ENCODE measurements at places on chromosomes 5 and 9.

DNA sequence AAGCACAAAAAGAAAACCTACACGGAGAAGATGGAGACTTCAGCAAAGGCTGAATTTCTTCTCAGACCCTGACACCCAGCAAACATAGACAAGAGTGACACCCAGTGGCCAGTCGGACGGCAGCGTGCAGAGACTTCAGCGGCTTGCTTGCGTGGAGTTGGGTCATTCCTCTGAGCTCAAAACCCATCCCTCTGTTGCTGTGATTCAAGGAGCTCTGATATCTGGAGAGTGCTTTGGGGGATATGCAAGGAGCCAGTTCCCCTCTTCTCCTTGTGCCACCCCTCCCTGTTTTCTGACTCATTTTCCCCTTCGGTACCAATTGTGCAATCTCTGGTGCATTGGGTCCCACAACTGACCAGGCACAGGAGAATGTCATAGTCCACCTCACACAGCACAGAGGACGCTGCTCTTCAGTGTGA lies 27.5 kb downstream of the SH3TC2 start:
- peak; percentile 66 for DNase-seq

DNA sequence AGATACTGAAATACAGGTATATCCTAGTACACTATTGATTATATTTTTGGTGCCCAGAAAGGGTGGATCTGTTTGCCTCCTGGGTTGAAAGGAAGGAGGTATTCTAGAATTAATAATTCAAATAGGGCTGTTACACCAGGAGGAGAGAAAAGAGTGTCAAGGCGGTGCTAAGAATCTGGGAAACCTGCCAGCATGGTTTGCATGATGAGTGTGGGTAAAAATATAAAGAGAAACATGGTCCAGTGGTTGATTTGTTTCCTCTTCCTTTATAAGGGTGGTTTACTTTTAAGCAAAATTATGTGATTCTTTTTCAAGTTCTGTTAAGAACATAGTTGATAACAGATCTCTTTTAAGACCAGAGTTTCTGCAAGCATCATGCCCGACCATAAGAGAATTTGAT lies 69.4 kb upstream of the NFIB start:
- no peak for DNase-seq

DNA sequence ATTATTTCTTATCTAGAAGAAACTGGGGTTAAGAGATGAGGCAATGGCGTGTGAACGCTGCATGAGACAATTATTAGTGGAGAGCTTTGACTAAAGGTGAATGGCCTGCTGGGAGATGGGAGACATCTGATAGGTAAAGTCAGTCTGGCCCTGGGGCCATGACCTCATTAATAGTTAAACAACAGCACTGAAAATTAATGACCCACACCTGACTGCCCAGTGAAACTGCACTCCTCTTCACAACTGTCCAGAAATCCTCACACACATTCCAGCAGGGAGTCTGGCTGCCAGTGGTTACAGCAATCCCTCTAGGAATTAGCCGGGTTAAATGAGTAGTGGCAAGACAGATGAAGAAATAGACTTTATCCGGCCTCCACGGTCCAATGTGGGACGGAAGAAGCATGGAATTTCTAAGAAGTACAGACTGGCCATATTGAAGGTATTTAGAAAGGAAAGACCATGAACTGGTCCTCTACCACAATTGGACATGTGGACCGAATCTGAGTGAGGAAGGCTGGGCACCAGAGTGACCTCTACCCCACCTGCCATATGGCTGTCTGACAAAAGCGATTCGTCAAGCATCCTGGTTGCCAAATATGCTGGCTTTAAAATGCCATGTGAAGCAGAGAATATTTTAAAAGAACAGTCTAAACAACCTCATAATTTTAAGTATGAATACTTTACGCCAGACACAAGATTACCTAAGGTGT lies 138.4 kb downstream of the EFNA5 start:
- no peak for DNase-seq

GRCh38 chr9:92608241-92608908 lies 61.6 kb downstream of the IPPK start:
- no peak for DNase-seq

GRCh38 chr9:125633116-125633745 lies 73.8 kb downstream of the MAPKAP1 start:
- no peak for DNase-seq

GRCh38 chr9:16828340-16829281 lies 41.9 kb downstream of the BNC2 start:
- DNase-seq = no peak

DNA sequence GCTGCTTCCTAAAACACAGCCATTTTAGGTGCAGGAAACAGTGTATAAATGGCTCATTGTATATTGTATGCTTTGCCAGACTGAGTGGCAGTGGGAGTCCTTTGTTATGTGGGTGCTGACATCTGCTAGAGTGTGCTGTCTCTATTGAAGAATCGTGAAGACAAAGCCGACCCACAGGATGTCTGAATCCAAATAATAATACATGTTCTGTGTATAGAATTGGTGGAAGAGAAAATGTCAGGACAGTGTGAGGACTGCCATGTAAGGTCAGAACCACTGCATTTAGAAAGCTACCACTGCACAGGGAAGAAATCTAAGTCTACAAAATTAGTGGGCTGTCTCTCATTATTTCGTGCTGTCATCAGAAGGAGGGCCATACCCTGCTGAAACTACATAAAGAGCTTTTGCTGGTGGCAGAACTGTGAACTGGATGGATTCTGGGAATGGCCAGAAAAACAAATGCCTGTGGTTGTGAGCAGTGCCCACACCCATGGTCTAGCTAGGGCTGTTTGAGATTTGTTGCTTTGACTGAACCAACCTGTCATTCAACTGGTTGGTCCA lies 2.5 kb downstream of the IL7R start:
- DNase-seq = no peak

GRCh38 chr9:83479765-83480164 lies 58.4 kb downstream of the FRMD3 start:
- DNase-seq = no peak

- DNase-seq = no peak
These were observed 19.0 kb upstream of the ACTBL2 start for GRCh38 chr5:57501414-57502201.

DNA sequence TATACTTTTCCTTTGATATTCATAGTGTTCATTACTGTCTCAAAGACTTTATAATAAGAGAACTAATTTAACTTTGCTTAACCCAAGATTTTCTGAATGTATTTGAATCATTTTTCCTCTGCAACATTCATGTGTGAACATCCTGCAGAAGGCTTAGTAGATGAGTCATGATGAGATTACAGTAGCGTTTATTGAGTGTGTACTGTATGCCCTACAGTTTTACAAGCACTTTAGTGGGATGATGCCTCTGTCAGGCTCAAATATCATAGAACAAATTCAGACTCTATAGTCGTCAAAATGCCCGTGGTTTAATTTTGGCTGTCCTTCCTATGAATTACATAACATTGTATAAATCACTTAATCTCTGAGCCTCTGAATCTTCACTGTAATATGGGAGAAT lies 41.2 kb downstream of the FYB1 start:
- DNase-seq = no peak

GRCh38 chr9:38727497-38728001 lies 7.6 kb upstream of the FAM240B start:
- no peak for DNase-seq

- no peak for DNase-seq
These were observed 42.6 kb downstream of the CREBRF start for GRCh38 chr5:173098787-173099186.

DNA sequence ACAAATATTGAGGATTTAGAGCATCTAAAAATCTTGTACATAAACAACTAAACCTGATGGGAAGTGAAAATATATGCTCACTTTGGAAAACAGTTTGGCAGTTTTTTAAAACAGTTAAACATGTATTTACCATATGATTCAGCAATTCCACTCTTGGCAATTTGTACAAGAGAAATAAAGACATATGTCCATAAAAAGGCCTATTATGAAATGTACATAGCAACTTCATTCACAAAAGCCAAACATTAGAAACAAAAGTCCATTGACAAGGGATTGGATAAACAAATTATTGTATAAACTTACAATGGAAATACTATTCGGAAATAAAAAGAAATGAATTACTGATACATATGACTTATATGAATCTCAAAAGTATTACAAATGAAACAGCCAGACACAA lies 196.2 kb upstream of the SLC24A2 start:
- no peak for DNase-seq

GRCh38 chr9:17065062-17065461 lies 69.8 kb upstream of the CNTLN start:
- DNase-seq = no peak

DNA sequence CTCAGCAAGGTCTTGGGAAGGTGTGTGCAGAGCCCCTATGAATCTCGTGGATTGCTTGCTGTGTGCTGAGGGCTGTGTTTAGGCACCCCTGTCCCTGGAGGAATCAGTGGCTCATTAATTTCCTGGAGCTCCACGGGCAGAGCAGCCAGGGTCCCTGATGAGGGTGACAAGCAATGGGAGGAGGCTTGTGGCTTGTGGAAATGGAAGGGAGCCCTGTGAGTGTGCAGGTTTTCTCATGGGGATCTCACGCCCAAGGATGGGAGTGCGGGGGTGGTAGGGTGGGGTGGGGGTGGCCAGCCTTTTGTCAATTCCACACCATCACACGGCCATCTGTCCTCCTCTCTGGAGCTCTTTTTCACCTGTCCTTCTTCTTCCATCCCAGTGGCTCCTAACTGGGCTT lies 25.3 kb downstream of the PHF2 start:
- no peak for DNase-seq

- DNase-seq = no peak
These were observed 210.5 kb downstream of the PJA2 start for GRCh38 chr5:109199289-109199688.

DNA sequence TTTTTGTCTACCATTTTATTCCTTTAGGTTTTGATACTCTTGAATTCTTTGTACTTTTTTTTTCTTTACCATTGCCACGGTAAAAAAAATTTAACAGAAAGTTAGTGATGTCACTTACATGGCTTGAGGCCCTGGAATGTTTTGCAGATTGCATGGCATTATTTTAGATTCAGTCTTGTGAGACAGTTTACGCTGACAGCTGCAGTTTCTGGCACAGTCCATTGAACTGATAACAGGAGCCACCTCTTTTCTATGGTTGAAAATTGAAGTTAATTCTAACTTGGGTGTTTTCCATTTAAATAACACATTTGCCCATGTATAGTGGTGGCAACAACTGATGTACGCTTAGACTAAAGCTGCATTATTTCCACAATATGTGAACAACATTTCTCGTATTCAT lies 1028.5 kb downstream of the CDH18 start:
- no peak for DNase-seq

- DNase-seq = no peak
These were observed 72.8 kb upstream of the BOD1 start for GRCh38 chr5:173689171-173689736.

- no peak for DNase-seq
These were observed 19.3 kb downstream of the KYAT1 start for GRCh38 chr9:128862401-128862851.

DNA sequence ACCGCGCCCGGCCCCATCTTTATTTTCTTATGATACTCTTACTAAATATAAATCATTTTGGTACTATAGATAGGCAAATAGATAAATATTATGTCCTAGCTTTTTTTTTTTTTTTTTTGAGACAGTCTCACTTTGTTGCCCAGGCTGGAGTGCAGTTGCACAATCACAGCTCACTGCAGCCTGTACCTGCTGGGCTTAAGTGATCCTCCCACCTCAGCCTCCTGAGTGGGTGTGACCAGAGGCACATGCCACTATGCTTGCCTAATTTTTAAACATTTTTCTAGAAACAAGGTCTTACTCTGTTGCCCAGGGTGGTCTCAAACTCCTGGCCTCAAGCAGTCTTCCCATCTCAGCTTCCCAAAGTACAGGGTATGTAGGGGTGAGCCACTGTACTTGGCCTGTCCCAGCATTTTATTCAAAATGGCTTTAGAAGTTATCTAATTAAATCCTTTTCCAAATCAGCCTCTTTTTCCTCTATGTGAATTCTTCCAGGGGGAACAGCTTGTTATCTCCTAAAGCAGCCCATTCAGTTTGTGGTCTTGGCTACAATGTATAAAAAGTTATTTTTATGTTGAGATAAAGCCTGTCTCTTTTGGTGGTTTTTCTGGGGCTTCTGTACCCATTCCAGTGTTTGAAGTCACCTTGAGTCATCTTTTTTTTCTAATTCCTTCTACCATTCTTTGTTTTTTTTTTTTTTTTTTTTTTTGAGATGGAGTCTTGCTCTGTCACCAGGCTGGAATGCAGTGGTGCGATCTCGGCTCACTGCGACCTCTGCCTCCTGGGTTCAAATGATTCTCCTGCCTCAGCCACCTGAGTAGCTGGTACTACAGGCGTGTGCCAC lies 12.1 kb downstream of the MELK start:
- no peak for DNase-seq

- no peak for DNase-seq
These were observed 10.3 kb upstream of the CRHBP start for GRCh38 chr5:76942581-76942980.

GRCh38 chr5:23208959-23209431 lies 298.4 kb upstream of the PRDM9 start:
- no peak for DNase-seq

GRCh38 chr9:72809586-72809985 lies 143.3 kb downstream of the ALDH1A1 start:
- DNase-seq = no peak

GRCh38 chr9:23278561-23278960 lies 547.5 kb downstream of the ELAVL2 start:
- DNase-seq = no peak

- no peak for DNase-seq
These were observed 28.4 kb upstream of the TNFSF8 start for GRCh38 chr9:114958844-114959235.

- DNase-seq = no peak
These were observed 83.8 kb upstream of the RASA1 start for GRCh38 chr5:87183896-87184295.

DNA sequence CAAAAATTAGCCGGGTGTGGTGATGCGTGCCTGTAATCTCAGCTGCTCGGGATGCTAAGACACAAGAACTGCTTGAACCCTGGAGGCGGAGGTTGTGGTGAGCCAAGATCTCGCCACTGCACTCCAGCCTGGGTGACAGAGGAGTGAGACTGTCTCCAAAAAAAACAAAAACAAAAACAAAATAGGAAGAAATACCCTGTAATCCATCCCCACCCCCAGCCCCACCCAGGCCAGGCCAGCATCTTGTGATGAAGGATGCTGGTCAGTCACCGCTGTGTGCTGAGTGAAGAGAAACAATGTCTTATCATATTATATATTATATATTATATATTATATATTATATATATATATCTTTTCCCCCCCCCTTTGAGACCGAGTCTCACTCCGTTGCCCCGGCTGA lies 15.4 kb upstream of the CCIN start:
- no peak for DNase-seq

GRCh38 chr5:27571681-27572080 lies 533.3 kb upstream of the CDH9 start:
- DNase-seq = no peak

Data from activated T-cell treated with anti-CD3 and anti-CD28 coated beads, Interleukin-2, amount 50 U/mL, for 1 hour (primary cell).